ENCODE measurements at places on chromosomes 11 and 22.

DNA sequence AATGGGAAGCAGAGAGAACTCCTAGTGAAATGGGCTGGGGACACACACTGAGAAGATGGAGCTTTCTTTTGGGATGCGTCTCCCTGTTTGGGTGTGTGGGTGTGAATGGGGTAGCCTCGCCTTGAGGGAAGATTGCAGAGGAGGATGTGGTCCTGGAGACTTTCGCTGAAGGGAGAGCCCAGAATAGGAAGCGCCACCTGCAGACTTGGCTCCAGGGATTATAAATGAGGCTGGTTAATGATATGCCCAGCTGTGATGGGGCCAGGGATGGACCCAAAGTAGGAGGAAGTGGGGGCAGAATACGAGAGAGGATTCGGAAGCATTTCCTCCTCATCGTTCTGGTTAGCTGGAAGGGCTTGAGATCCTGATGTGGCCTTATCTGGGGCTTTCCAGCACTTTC, 13.7 kb downstream of the RELT start:
- no peak for DNase-seq

- DNase-seq, result no peak
Measured at GRCh38 chr11:126101251-126101929, 38.7 kb upstream of the CDON start.

- no peak for DNase-seq
Measured at GRCh38 chr11:17544181-17544622, at the start of gene USH1C. Gene USH1C (minus strand): TSS chr11:17544416. CDS start chr11:17544307, 109 bp downstream.

GRCh38 chr11:33402066-33402465, 144.9 kb downstream of the HIPK3 start:
- no peak for DNase-seq

- DNase-seq, result no peak
Measured at GRCh38 chr11:95764267-95764898, 25.2 kb downstream of the FAM76B start.

DNA sequence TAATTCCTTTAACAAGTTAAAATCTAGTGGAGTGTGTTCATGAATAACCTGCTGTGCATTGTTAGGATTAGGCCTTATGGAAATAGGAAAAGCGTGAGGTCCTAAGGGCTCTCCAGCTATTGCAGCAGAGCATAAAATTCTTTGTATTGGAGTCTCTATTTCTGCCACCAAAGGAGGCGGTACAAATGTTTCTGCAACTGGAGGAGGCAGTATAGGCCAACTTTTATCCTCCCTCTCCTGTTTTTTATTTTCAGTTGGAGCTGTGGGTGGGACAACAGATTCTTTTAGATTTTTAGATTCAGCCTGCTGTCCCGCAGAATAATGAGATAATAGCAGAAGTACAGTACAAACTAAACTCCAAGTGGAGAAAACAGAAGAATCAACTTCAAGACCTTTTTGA, 26.2 kb downstream of the OR10A6 start:
- DNase-seq, result no peak

DNA sequence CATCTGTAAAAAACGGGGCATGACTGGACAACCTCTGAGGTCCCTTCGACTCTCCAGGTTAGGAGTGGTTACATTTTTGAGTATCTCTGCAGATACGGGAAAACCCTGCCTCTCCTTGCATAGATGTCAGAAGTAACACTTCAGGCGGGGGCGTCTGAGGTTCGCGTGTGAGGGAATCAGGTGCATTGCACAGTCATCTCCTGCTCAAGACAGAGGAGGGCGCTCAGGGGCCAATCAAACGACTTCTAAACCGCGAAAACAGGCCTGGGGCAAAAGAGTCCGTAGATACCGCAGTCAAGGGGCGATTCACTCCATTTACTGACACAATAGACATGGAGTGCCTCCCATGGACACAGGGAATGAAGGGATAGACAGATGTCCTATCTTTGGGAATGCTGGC, 31.7 kb downstream of the KIRREL3 start:
- no peak for DNase-seq

- DNase-seq, result no peak
Measured at GRCh38 chr22:34416022-34416860, 496.0 kb upstream of the LARGE1 start.

GRCh38 chr22:39115977-39116621, 19.1 kb downstream of the APOBEC3H start:
- DNase-seq, result no peak

- DNase-seq, result no peak
Measured at GRCh38 chr11:67417425-67417824, 1.9 kb downstream of the CARNS1 start.

DNA sequence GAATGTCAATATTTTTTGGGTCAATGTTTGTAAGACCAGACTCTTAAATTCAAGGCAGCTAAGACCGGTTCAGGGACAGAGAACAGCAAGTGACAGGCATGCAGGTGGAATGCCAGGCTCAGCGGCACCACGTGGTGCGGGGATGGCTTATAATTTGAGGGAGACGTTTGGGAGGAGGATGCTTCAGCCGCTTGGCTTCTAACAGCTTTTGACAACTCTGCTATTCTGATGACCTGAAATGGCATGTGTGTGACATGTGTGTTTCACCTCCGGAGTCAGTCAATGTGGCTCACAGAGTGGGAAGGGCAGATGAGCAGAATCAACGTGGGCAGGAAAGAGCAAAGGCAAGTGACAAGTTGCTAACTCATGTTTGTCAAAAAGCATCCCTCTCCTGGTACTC, 228.3 kb downstream of the KIRREL3 start:
- no peak for DNase-seq

- no peak for DNase-seq
Measured at GRCh38 chr11:19345519-19345847, 104.7 kb upstream of the E2F8 start.

- DNase-seq, result no peak
Measured at GRCh38 chr22:48459859-48460823, 1367.5 kb downstream of the BRD1 start.

- no peak for DNase-seq
Measured at GRCh38 chr22:32950366-32950765, 107.8 kb downstream of the SYN3 start.

- DNase-seq, result no peak
Measured at GRCh38 chr22:36433318-36434231, 45.8 kb upstream of the MYH9 start.

DNA sequence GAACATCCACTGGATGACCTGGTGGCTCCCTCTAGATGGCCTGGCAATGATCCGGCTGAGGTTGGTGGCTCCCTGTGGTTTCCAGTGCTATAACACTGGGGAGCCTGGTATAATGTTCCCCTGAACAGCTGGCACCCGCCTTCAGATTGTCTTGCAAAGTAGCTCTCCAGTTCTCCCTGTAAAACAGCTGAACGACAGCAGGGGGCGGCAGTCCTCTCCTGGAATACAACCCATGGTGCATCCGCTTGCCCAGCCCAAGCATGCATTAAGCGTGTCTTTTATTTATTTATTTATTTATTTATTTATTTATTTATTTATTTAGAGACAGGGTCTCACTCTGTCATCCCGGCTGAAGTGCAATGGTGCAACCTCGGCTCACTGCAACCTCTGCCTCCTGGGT, 258.9 kb downstream of the BUD13 start:
- DNase-seq, result no peak

GRCh38 chr11:6443269-6444003, 2.6 kb upstream of the HPX start:
- DNase-seq, result no peak

- DNase-seq, result no peak
Measured at GRCh38 chr22:29434288-29434687, 4.1 kb upstream of the RFPL1 start.

DNA sequence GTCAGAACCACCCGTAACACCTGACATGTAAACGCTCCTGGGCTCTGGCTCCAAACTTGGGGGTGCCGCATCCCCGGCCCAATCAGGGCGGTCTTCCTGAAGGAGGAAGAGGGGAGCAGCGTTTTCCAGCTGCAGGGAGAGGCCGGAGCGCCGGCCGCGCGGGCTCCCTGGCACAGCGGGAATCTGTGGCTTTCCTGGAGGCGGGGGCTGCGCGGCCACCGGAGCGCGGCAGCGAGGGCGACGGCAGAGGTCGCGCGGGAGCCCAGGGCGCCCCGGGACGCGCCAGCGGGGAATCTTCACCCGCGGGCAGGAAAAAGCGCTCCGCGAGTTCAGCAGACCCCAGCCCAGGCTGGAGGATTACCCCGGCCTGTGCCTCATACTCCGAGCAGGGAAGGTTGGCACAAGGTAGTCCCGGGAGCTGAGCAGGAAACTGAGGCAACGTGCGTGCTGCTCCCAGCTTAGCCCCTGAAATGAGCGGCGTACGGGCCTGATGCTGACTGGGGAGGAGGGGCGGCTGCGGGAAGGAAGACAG, 600 bp upstream of the ESAM start:
- no peak for DNase-seq

- no peak for DNase-seq
Measured at GRCh38 chr11:102331341-102331740, 14.1 kb downstream of the BIRC3 start.

- no peak for DNase-seq
Measured at GRCh38 chr22:17120281-17120680, 879 bp downstream of the TMEM121B start.

GRCh38 chr11:23749762-23750430, 747.0 kb upstream of the LUZP2 start:
- no peak for DNase-seq

- DNase-seq, result no peak
Measured at GRCh38 chr11:3124821-3125220, 40.3 kb downstream of the OSBPL5 start.

GRCh38 chr22:21861264-21861848, 6.1 kb downstream of the MAPK1 start:
- no peak for DNase-seq

GRCh38 chr11:96185220-96185768, 157.7 kb downstream of the MAML2 start:
- DNase-seq, result no peak

DNA sequence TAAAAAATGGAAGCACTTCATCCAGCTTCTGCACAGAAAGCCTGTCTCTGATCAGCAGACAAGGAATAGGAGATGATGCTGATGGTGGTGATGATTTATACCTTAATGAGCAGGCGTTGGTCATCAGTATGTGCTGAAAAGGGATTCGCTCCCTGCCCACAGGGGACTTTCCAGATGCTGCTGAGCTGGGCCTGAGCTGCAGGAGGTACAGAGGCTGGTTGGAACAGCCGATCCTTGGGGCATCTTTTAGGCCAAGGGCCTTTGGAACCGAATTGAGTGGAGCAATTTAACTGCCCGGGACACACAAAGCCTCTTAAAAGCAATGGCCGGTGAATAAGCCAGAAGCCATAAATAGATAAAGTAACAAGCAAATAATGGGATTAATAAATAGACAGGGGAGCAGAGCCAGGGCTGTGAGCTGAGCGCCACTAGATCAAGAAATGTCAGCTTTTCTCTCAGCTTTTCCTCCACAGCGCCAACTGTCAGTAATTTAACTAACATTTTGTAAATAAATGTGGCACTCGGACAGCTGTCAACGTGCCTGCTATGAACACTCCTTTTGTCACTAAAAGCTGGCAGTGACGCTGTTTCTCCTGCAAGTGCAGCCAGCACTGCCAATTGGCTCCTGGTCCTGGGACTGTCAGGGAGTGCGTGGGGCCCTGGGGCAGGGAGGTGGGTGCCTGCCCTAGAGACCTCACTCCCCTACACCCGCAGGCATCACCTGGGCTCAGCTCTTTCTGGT, 562.3 kb downstream of the NTM start:
- no peak for DNase-seq

- no peak for DNase-seq
Measured at GRCh38 chr22:20993304-20994127, 8.4 kb downstream of the THAP7 start.

DNA sequence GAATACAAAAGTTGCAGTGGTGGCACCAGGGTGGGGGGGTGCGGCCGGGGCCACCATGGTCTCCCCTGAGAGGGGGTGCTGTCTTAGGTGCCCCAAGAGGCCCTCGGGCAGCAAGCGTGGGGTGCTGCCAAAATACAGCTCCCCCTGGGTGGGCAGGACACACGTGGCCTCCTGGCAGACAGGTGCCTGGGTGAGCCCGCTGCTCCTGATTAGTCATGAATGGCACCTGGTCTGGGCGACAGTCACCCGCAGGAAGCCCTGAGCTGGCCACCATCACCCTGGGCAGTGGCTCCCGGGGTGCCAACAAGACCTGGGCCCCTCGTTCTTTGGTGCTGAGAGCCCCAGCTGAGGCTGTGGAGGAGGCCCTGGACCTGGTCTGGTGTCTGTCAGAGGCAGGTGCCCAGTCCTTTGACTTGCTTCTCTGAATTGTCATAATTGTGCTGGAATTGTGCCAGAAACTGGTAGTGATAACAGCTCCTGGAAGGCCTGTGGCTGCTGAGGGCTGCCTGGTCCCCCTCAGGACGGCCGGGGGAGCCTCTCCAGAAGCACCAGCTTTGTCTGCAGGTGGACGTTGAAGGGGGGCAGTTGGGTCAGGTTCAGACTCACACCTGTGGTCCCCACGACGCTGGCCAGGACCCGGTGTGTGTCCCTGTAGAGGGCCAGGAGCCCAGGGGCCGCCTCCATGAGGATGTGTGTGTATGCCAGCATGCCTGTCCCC, 14.8 kb downstream of the ALG12 start:
- no peak for DNase-seq

DNA sequence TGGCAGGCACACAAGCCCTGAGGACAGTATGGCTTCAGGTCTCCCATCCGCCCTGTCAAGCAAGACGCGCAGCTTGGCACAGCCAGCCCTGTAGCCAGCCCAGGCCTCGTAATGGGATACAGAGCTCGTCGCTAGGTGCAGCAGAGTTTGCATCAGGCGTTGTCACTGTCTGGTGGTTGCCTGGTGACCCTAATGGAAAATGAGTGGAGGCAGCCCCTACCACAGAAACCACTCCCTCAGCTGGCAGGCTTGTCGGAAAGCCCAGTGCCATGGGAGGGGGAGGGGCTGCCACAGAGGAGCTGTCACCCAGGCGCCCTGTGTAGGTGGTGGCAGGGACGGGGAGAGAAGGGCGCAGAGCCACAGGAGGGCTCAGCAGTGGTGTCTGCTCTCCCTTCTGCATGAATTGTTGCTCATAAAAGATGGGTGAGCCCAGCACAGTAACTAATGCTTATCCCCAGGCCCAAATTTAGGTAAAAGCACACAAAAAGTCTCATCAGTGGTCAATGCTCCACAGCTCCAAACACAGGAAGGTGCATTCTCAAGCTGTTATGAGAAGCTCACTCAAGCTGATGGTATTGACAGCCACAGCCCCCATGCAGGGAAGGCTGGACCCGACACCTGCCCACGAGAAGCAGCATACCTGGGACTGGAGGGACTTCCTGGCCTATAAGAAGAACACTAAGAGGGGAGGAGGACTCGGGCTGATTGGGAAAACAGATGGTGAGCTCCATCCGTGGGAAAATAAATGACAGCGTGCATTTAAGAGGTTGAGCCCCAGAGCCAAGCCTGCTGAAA, 164.6 kb downstream of the ETS1 start:
- peak; percentile 90 for DNase-seq
